ENCODE measurements at places on chromosomes 1 and 21.

DNA sequence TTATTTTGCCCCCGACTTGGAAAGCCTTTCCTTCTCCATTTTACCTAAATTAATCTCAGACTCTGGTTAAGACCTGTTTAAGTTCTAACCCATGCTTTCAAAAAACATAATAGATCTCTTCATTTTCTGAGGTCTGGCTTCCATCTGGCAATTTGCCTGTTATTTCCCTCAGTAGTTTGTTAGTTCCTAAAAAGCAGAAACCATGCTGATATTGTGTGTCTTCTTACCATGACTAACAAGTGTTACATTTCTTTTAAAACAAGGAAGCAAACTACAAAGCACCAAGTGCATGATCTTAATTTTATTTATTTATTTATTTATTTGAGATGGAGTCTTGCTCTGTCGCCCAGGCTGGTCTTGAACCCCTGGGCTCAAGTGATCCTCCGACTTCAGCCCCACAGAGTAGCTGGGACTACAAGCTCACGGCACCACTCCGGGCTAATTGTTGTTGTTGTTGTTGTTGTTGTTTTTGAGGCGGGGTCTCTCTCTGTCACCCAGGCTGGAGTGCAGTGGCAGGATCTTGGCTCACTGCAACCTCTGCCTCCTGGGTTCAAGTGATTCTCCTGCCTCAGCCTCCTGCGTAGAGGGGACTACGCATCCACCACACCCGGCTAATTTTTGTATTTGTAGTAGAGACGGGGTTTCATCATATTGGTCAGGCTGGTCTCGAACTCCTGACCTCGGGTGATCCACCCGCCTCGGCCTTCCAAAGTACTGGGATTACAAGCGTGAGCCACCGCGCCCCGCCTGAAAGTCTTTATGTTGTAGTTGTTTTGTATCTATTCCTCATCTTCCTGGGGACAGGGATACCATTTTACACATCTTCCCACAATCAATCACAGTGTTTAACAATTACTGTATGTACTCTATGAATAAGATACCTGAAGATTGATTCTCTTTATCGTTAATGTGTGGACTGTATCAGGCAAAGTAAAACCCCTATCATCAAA lies 1.3 kb upstream of the PATJ start:
- peak overlapping the region; percentile 99 for H3K27ac ChIP-seq
- H3K27me3 ChIP-seq, result no peaks in the 10 kb centered on the region

DNA sequence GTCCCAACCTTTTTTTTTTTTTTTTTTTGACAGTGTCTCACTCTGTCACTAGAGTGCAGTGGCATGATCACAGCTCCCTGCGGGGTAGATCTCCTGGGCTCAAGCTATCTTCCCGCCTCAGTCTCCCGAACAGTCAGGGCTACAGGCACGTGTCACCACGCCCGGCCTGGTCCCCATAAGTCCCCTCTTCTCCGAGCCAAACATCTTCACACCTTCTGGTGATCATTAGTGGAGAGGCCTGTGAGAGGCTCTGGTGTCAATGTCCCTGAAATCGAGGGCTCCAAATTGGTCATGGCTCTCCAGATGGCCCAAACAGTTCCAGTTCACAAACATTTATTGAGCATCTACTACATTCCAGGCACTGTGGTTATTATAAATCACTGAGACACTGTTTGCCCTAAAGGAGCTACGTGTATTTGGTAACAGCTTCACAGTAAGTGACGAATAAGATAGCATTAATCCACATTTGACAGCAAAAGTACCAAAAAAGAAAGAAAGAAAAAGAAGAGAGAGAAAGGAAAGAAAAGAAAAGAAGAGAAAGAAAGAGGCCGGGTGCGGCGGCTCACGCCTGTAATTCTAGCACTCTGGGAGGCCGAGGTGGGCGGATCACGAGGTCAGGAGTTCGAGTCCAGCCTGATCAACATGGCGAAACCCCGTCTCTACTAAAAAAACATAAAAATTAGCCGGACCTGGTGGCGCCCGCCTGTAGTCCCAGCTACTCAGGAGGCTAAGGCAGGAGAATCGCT lies 867 bp upstream of the TIMM17A start:
- H3K4me3 ChIP-seq, result peak overlapping the region; percentile 98
- no peak for DNase-seq
- H3K4me1 ChIP-seq, result peaks cover 11% of the 10 kb centered on the region
- H3K36me3 ChIP-seq, result peaks cover 5% of the 10 kb centered on the region
- peak overlapping the region; percentile 95 for H3K27ac ChIP-seq

DNA sequence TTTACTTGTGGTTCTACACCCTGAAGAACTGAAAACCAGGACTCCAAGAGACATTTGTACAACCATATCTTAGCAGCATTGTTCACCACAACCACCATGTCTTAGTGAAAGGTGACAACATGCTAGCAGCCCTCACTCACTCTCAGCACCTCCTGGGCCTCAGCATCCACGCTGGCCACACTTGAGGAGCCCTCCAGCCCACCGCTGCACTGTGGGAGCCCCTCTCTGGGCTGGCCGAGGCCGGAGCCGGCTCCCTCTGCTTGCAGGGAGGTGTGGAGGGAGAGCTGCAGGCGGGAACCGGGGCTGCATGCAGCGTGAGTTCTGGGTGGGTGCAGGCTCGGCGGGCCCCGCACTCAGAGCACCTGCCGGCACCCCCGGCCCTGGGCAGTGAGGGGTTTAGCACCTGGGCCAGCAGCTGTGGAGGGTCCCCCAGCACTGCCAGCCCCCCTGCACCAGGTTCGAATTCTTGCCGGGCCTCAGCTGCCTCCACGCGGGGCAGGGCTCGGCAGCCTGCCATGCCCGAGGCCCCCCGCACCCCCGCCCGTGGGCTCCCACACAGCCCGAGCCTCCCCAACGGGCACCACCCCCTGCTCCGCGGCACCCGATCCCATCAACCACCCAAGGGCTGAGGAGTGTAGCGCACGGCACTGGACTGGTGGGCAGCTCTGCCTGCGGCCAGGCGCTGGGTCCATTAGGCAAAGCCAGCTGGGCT lies 9.2 kb downstream of the C1orf159 start:
- H3K4me1 ChIP-seq, result no peaks in the 10 kb centered on the region
- H3K36me3 ChIP-seq, result peaks cover 13% of the 10 kb centered on the region
- no peak overlapping the region for H3K27ac ChIP-seq
- no peaks in the 10 kb centered on the region for H3K27me3 ChIP-seq
- H3K4me3 ChIP-seq, result no peak overlapping the region

DNA sequence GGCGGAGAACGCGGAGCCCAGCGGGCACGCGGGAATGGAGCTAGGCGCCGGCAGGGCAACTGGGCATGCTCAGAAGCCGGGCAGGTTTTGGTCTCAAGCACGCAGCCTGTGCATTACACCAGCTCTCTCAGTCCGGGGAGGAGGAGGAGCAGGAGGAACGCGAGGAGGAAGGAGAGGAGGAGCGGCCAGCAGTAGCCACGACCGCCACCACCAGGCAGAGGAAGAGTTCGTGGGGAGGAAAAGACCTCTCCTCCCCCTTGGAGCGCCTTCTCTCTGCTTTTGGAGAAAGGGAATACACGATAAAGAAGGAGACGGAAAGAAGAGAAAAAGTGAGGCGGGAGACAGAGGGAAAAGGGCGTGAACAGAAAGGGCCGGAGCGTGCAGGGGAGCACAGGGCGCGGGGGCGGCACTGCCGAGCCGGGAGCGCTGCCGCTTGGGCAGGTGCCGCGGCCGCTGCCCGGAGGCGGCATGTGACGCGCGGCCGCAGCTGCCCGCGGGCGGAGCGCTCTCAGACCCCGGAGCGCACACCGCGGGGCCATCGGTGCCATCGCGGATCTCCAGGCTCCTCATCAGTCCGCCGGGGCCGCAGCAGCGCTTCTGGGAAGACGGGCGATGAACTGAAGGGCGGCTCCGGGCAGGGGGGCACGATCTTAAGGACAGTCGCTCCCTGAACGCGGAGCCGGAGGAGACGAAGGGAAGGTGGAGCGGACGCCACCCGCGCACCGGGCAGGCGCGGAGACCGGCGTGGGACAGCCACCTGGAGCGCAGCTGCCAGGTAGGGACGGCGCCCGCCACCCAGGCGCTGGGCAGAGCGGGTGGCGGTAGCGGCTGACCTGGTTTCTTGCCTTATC lies at the start of gene CHRM3:
TSS of gene CHRM3 (plus strand) at position 116 of the 851 bp plus-strand sequence. CDS start 520,884 bp downstream, outside the sequence.
- H3K4me1 ChIP-seq, result peaks cover 23% of the 10 kb centered on the region
- peak; percentile 54 for DNase-seq
- H3K27ac ChIP-seq, result peak within 1 kb of the TSS; percentile 85
- peaks cover 94% of the 10 kb centered on the region for H3K27me3 ChIP-seq
- no peaks in the 10 kb centered on the region for H3K36me3 ChIP-seq

- H3K27ac ChIP-seq, result no peak overlapping the region
- H3K36me3 ChIP-seq, result no peaks in the 10 kb centered on the region
- no peak overlapping the region for H3K4me3 ChIP-seq
- H3K4me1 ChIP-seq, result peaks cover 21% of the 10 kb centered on the region
These were observed 23.2 kb upstream of the WDR26 start for GRCh38 chr1:224457782-224458144.

DNA sequence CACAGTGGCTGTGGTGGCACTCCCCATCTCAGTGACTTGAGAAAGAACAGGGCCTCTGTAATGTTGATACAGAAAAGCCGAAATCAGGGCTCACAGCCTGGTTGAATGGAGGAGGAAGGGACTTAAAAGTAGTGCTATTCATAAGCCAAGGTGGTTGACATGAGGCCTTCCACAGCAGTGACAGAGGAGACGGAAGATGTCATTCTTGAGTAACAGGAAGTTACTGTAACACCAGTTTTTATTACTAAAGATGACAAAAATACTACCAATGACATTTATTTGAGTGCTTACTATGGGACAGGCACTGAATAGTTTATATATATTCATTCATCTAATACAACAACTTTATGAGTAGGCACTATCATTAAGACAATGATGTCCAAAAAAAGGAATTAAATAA lies 52.8 kb upstream of the GNG12 start:
- H3K4me1 ChIP-seq, result peaks cover 5% of the 10 kb centered on the region
- peaks cover 16% of the 10 kb centered on the region for H3K27me3 ChIP-seq
- no peak overlapping the region for H3K27ac ChIP-seq

GRCh38 chr1:202245391-202245790 lies 51.8 kb downstream of the LGR6 start:
- peaks cover 32% of the 10 kb centered on the region for H3K27me3 ChIP-seq
- DNase-seq, result no peak
- no peak overlapping the region for H3K27ac ChIP-seq
- H3K4me1 ChIP-seq, result no peaks in the 10 kb centered on the region
- H3K4me3 ChIP-seq, result no peak overlapping the region

- H3K36me3 ChIP-seq, result peaks cover 22% of the 10 kb centered on the region
- H3K27me3 ChIP-seq, result no peaks in the 10 kb centered on the region
- H3K4me1 ChIP-seq, result no peaks in the 10 kb centered on the region
These were observed 32.2 kb downstream of the MRAP start for GRCh38 chr21:32330784-32331311.

DNA sequence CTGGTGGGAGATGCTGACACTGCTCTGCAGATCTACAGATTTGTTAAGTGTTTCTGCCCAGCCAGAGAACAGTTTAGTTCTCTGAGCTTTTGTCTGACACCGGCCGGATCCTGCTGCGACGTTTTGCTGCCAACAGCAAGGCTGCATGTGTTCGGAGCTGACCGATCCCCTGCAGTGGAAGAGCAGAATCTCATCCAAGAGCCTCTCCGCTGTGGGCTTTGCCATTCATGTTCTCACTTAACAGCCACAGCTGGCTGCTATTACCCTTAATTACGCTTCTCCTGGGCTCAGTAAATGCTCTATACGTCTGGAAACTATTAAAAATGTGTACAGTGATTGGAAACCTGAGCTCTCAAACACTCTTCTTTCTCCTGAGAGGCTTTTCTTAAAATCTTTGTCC lies 105.3 kb downstream of the BCAR3 start:
- DNase-seq, result no peak
- H3K4me1 ChIP-seq, result peaks cover 12% of the 10 kb centered on the region
- H3K4me3 ChIP-seq, result no peak overlapping the region
- peak overlapping the region; percentile 38 for H3K27ac ChIP-seq
- H3K27me3 ChIP-seq, result no peaks in the 10 kb centered on the region

DNA sequence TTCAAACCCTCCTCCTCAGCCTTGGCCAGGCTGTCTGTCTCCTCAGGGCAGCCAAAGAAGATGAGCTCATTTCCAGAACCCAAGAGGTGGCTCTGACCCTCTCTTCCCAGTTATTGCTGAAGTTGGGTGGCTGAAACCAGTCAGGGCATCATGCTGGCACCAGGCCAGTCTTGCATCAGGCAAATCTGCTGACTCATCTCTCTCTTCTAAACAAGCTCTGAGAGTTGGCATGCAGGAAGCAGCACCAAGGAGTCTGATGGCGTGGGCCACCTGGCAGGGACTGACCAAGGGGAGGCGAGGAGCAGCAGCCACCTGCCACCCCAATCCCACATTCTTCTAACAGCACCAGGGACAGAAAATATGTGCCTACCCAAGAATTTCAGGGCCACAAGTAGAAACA lies 104.8 kb upstream of the ATP1A1 start:
- no peaks in the 10 kb centered on the region for H3K36me3 ChIP-seq
- H3K4me1 ChIP-seq, result peaks cover 4% of the 10 kb centered on the region
- H3K27ac ChIP-seq, result no peak overlapping the region
- no peak overlapping the region for H3K4me3 ChIP-seq
- no peak for DNase-seq
- no peaks in the 10 kb centered on the region for H3K27me3 ChIP-seq

DNA sequence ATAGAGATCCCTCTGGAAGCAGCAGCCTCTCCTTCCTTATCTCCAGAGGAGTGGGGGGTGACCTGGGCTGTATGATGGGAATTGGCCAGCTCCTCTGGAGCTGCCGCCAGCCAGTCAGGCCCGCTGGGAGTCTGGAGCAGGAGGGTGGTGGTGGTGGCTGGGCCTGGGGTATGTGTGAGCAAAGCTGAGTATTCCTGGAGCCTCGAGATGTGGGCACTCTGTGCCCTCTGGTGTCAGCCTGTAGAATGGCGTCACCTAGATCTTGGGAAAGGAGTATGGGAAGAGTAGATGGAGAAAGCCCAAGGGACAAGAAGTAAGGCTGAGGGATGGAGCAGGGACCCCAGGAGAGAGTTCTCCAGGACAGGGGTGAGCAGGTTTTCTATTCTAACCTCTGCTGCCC lies 16.0 kb downstream of the VANGL2 start:
- H3K4me1 ChIP-seq, result peaks cover 16% of the 10 kb centered on the region
- no peak overlapping the region for H3K4me3 ChIP-seq
- peak overlapping the region; percentile 76 for H3K27ac ChIP-seq
- H3K27me3 ChIP-seq, result no peaks in the 10 kb centered on the region
- no peak for DNase-seq
- H3K36me3 ChIP-seq, result peaks cover 18% of the 10 kb centered on the region

GRCh38 chr1:170707959-170708655 lies 44.2 kb downstream of the PRRX1 start:
- no peak overlapping the region for H3K4me3 ChIP-seq
- H3K36me3 ChIP-seq, result no peaks in the 10 kb centered on the region
- no peak for DNase-seq
- H3K27me3 ChIP-seq, result peaks cover 3% of the 10 kb centered on the region
- H3K4me1 ChIP-seq, result no peaks in the 10 kb centered on the region

GRCh38 chr1:210631399-210631798 lies 302.7 kb downstream of the HHAT start:
- DNase-seq, result no peak
- H3K36me3 ChIP-seq, result no peaks in the 10 kb centered on the region
- no peak overlapping the region for H3K4me3 ChIP-seq
- no peaks in the 10 kb centered on the region for H3K27me3 ChIP-seq
- peak overlapping the region; percentile 22 for H3K27ac ChIP-seq

GRCh38 chr1:186535388-186536133 lies 74.6 kb upstream of the PDC start:
- DNase-seq, result no peak
- no peaks in the 10 kb centered on the region for H3K27me3 ChIP-seq
- no peaks in the 10 kb centered on the region for H3K36me3 ChIP-seq
- H3K27ac ChIP-seq, result no peak overlapping the region
- no peaks in the 10 kb centered on the region for H3K4me1 ChIP-seq

All from progenitor cell of endocrine pancreas (in vitro differentiated cells).